NCI-H446 treated with DMSO at 0.1 percent for 48 hours (cell line): ENCODE measurements at places on chromosomes 12 and 14.

GRCh38 chr12:37543131-37543965 lies 773.2 kb upstream of the ALG10B start:
- no peak for DNase-seq

- no peak for DNase-seq
Measured at GRCh38 chr14:97328743-97329142, 531.6 kb downstream of the VRK1 start.

GRCh38 chr12:55974308-55974730 lies 441 bp downstream of the RAB5B start:
- no peak for DNase-seq

DNA sequence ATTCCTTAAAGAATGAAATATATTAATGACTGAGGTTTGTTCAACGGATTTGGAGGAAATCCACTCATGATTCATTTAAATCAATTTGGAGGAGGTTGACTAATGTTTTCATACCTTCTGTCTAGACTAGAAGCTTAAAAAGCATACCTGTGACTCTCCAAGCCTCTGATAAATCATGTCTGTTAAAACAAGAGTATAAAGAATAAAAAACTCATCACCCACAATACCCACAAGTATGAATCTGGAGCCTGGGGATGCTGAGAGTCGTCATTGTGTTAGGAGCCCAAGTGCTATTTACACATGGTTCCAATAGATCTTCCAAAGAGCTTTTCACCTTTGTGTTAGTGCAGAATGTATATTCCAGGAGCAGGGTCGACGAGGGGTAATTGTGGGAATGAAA lies 86.8 kb upstream of the ADAMTS20 start:
- no peak for DNase-seq

GRCh38 chr14:23695664-23695999 lies 59.5 kb downstream of the DHRS2 start:
- no peak for DNase-seq

- no peak for DNase-seq
Measured at GRCh38 chr12:110246636-110247339, 34.3 kb upstream of the ATP2A2 start.
